ENCODE measurements at places on chromosomes 16 and 17.

DNA sequence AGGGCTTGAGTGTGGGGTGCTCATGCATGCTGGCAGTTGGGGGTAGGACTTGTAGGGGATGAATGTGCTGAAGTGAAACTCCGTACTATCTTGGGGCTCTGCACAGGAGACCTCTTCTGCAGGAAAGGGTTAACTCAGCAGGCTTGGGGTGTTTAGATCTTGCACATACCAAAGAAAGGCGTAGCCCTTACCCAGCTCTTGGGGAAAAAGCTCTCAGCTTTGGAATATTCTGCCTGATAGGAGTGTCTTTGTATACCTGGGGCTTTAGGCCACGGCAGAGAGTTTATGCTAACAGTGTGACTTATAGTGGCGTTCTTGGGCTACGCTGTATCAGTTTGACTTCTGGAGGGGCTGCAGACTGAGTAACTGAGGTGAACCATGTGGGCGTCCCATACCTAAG is 21.1 kb downstream of the KRT25 start:
- no peak for DNase-seq

- no peak for DNase-seq
Measured at GRCh38 chr17:4480929-4481898, 17.5 kb upstream of the SPNS2 start.

DNA sequence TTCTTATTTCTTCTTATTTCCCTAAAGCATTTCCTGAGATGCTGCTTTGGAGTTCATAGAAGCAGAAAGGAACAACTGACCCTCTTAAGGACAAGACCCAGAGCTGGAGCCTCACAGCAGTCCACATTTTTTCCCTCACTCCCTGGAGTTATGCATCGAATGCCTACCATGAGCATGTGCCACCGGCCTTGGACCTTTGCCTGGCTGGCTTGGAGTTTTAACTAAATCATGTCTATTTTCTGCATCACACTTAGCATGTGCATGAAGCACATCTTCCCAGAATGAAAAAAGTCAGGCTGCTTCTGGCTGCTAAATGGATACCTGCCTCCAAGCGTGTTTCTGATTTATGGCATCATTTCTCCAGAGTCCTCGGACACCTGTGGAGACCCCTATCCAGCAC is 104.5 kb downstream of the SPACA3 start:
- DNase-seq: no peak

DNA sequence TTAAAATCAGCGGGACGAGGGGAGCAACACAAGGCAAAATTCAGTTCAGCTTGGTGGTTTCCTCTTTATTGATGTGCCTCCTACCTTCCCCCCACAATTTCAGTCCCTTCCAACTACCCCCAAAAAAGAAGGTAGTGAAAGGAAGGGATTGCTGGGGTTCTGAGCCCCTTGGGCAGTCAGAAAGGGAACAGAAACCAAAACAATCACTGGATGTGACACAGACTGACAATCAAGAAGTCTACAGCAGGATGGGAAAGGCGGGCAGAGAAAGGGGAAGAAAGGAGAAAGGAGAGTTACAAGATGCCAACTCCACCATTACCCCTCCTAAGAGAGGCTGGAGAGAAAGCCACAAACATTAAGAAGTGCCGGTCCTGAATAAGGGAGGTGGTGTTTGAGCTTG is 1.1 kb upstream of the PHF23 start:
- DNase-seq: no peak

DNA sequence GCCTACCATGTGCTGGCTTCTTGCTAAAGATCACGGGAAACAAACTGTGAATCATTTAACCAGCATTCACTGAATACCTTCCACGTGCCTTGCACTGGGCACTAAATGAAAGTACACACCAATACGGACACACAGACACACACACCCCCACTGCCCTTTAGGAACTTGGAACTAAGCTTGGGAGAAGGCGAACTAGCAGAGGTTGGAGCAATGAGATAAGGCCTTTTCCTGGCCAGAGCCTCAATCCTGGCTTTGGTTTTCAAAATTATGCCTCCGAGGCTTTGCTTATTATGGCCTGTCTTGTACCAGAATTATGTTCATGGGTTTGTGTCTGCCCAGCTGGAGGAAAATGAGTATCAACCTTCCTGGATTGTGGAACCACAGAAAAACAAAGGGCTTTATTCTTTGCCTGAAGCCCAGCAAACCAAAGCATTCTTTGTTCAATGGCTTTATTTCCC is 32.3 kb downstream of the CPPED1 start:
- DNase-seq: no peak

- no peak for DNase-seq
Measured at GRCh38 chr17:2710803-2711607, 559 bp downstream of the CLUH start.

DNA sequence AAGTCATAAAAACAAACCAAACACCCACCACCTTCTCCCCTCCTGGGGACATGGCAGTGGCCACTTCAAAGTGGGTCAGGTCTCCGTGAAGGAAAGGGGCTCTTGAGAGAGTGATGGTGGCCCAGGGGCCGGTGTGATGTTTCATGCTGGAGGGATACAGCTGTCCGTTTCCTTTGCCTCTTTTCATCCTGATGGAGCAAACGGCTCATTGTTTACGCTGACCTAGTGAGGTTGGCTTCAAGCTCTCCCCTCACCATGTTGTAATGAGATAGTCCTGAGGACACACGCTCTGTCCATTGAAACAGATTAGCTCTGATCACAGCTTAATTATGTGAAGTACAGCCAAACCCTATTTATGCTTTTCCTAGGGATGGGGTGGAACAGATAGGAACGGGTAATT is 34.2 kb downstream of the CDH13 start:
- DNase-seq: no peak

DNA sequence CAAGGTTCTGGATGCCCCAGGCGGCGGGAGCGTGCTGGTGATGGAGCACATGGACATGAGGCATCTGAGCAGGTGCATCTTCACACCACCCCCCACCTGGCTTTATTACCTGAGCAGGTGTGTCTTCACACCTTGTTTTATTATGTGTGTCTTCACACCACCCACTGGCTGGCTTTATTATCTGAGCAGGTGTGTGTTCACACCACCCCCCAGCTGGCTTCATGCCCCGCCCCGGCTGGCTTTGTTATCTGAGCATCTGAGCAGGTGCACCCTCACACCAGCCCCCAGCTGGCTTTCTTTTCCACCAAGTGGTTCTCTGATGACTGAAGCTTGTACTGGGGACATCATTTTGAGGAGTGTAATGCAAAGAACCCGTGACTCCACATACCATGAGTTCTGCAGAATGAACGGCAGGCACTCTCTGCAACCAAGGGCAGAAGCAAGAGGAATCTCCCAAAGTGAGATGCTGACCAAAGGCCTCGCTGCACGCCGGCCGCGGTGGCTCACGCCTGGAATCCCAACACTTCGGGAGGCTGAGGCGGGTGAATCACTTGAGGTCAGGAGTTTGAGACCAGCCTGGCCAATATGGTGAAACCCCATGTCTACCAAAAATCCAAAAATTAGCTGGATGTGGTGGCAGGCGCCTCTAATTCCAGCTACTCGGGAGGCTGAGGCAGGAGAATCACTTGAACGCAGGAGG is 2.6 kb downstream of the FN3KRP start:
- no peak for DNase-seq

DNA sequence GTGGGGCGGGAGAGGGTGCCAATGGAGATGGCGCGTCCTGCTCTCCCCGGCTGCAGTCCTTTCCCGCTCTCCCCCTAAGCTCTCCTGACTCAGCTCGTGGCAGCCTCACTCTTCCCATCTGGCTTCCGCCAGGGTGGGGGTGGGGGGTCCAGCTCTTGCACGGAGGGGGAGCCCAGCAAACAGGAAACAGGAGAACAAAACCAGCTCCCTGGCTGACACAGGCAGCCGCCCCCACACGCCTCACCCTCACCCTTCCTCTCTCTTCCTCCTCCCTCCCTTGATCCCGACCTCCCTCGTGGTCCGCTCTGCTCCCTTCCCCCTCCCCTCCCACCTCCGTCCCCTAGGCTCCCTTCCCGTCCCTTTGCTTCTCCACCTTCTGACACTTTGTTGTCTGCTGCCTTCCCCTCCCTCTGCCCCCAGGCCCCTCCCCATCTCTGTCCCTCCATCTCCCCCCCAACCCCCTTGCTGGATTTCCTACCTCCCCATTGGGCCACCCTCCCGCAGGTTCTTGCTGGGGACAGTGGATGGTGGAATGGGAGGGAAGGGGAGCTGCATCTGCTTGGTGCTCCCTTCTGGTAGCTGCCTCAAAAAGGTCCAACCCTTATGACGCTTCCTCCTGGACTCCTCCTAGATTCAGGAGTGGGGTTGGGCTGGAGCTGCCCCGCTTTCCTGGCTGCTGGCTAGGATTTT is 23.7 kb downstream of the ARHGAP23 start:
- no peak for DNase-seq

DNA sequence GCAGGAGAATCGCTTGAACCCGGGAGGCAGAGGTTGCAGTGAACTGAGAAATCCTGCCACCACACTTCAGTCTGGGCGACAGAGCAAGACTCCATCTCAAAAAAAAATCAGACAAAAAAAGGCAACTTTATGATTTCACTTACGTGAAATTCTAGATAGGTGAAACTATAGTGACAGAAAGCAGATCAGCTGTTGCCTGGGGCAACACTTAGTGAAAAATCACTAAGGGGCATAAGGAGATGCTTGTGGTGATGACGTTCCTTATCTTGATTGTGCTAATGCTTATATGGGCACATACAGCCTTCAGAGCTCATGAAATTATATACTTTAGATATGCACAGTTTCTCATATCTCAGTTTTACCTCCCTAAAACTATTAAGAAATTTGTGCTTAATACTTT is 41.6 kb upstream of the SLC5A10 start:
- DNase-seq: no peak

DNA sequence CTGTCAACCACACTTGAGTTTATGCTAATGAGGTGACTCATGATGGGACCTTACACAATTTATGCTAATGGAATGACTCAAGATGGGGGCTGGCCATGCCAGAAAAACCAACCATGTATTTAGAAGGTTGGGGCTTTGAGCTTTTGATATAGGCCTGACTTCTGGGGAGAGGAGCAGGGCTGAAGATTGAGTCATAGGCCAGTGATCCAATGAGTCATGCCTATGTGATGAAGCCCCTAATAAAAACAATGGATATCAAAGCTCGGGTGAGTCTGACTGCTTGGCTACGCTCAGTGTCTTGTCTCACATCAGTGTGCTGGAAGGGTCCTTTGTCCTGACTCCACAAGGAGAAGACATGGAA is 7.3 kb downstream of the MFSD6L start:
- no peak for DNase-seq

GRCh38 chr16:18788828-18789514 is 1.2 kb downstream of the RPS15A start:
- no peak for DNase-seq

DNA sequence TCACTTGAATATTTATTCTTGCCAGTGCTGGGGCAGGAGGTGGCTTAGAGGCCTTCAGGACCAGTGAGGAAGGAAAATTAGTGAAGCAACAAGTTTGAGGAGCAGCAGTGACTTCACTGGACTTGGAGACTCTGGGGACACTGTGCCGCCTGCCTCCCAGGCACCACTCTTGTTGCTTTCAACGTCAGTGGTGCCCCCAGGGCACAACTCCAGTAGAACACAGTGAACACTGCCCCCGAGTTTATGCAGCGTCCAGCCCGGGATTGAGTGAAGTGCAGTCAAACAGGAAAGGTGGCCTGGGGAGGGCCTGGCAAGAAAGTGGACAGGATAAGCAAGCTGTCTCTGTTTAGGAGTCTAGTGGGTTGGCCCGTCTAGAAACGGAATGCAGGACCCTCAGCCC is 24.4 kb upstream of the NAT9 start:
- DNase-seq: no peak

GRCh38 chr16:35750157-35750689 is 2290.8 kb downstream of the TP53TG3F start:
- DNase-seq: no peak

DNA sequence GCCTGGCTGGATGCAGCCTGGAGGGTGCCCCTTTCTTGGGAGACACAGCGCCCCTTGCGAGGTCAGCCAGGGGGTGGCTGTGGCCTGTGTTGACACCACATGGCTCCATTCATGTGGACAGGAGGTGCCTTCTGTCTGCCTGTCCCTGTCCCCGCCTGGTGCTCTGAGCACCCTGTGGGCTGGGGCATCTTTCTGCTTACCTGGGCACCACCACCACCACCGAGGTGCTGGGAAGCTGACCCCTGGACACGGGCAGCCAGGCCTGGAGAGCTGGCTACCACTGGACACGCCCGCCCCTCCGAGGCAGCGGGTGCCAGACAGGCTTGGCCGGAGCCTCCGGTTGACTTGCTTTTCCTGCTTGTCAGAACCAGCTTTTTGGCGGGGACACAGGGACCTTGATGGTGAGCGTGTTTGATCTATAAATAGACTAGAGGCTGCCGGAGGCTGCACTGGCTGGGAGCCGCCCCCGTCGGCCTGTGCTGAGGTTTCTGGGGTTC is 121.3 kb upstream of the GSE1 start:
- DNase-seq: no peak

- DNase-seq: no peak
Measured at GRCh38 chr16:88286301-88286923, 96.3 kb upstream of the ZNF469 start.

GRCh38 chr17:12646761-12647422 is 18.8 kb upstream of the MYOCD start:
- no peak for DNase-seq

GRCh38 chr17:79341222-79341780 is 266.7 kb downstream of the ENGASE start:
- DNase-seq: no peak

GRCh38 chr17:8176998-8177731 is 985 bp upstream of the TMEM107 start:
- DNase-seq: no peak

- DNase-seq: no peak
Measured at GRCh38 chr16:17125671-17126070, 345.1 kb downstream of the XYLT1 start.

DNA sequence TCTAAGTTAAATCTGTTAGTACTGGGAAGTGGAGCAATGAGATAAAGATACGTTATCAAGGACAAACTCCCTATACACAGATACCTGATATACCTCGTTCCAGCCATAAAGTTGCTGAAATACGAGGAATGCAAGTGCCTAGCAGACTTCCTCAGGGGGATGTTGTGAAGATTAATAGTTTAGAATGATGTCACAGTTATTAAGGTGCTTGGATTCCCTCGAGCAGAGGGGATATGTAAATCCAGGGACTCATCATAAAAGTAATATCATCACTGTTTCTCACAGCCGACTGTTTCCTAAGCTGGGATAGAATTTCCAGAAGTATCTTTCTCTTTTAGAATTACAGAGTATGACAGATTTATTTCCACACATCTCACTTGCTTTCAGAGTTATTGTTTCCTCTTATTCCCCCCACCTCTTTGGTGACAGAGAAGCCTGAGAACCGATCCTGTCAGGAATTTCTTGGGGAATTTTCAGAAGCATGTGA is 28.4 kb upstream of the ZFHX3 start:
- DNase-seq: no peak

DNA sequence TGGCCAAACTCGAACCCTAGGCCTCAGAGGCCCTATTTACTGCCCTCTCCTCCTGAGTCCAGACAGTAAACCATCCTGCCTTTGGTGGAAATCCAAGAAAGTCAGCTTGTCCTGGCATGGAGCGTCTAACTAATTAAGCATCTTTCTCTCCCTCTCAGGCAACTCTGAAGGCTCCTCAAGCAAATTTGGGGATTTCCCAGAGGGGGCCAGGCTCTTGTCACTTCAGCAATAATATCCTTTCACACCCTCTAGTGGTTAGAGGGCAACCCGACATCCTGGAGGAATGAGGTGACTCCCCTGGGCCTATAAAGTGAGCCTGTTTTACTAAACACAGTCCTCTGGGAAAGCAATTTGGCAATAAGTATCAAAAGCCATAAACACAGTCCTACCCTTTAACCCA is 60.4 kb downstream of the NOG start:
- peak; percentile 32 for DNase-seq
